ENCODE measurements at places on chromosomes 1 and 21.

- no peak for DNase-seq
Observed at GRCh38 chr1:99700020-99700419, 54.1 kb downstream of the PALMD start.

GRCh38 chr1:204219971-204220616, 6.3 kb upstream of the GOLT1A start:
- DNase-seq = no peak

DNA sequence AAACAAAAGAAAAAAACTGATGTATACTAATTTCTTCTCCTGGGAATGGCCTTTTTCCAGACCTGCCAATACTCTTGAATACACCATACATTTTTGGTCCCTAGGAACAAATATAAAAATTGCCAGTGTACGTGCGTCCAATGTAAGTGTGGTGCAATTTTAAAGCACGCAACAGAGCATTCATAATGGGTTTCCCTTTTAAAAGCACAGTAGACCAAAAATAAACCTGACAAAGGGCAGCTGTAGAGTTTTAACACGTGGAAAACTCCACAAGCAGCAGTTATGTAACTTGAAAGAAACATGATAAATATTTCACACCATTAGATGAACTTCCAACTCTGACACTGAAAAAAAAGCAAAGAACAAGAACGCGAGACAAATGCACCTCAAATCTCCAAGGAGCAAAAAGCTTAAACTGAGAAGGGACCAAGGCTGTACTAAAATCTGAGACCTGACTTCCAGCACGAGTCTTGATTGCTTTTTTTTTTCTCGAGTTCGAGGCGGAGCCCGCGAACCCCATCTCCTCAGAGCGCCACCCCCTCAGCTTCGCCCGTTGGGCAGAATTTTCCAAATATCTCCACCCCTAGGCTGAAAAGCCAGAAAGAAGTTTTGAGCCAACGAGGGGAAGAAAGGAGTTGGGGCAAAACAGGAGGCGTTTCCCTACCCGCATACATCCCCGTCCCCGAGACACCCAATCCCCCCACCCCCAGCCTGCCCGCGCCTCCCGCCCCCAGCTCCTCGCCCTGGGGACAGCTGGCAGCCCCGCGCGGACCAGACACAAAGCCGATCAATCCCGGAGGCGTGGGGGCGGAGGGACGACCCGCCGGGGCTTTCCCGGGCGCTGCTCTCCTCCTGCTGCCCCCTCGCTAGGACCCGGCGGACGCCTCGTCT, at the start of gene JAM2:
Gene JAM2, plus strand, starts transcription at position 599 of the 891 bp plus-strand sequence. CDS start 564 bp downstream, outside the sequence.
- no peak for DNase-seq

GRCh38 chr21:15171546-15171945, 106.7 kb upstream of the NRIP1 start:
- no peak for DNase-seq

DNA sequence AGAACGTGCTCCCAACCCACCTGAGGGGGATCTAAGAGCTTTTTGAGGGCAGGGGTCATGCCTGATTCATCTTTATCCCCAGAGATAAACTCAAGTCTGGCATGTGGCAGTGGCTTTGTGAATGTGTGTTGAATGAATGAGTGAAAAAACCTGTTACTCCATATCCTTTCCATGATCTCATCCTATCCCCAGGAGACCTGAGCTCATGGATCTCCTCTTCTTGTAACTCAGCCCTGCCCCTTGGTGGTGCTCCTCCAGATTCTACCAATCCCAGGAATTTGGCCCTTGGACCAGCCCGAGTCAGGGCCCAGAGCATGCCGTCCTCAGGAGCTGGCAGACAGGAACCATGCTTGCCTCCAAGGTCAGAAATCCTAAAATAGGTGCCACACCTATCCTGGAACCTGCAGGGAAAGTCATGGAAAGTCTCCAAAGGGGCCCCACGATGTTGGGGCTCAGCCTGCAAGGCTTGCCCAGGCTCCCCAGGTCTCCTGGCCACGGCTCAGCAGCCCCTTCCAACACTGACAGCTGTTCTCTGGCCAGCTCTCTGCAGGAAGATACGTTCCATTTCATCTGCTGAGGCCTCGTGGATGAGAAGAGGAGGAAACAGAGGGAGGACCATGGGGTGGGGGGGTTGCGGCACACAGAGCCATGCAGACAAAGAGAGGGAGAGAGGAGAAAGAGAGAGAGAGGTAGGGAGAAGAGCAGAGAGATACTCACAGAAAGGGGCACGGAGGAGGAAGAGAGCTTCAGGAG, 214.6 kb downstream of the TRABD2B start:
- DNase-seq = no peak

- DNase-seq = no peak
Observed at GRCh38 chr1:18385239-18385790, 95.4 kb upstream of the KLHDC7A start.

- DNase-seq = no peak
Observed at GRCh38 chr1:7421471-7422075, 349.5 kb upstream of the VAMP3 start.

DNA sequence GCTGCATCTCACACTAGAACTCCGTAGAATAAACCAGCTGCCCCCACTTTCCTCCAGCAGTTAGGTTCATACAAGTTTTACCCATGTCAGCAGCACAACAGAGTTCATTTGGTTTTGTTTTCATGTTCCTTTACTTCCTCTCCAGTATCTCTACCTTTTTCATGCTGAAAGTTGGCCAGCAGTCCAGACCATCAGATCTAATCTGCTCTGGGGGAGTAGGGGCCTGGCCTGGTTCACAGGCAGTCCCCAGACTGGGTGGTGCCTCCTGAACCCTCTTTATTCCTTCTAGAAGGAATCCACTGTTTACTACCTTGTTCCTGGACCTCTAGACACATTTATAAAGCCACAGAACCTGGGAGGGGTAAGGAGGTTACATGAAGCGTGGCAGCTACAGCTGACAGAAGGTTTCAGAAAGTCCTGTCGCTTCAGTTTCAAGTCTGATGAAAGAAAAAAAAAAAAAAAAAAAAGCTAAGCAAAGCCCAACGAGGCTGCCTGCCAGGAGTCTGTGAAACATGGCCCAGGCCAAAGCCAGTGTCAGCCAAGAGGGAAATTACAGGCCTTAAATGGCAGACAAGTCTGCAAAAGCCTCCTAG, 184.6 kb upstream of the JUN start:
- peak; percentile 20 for DNase-seq

DNA sequence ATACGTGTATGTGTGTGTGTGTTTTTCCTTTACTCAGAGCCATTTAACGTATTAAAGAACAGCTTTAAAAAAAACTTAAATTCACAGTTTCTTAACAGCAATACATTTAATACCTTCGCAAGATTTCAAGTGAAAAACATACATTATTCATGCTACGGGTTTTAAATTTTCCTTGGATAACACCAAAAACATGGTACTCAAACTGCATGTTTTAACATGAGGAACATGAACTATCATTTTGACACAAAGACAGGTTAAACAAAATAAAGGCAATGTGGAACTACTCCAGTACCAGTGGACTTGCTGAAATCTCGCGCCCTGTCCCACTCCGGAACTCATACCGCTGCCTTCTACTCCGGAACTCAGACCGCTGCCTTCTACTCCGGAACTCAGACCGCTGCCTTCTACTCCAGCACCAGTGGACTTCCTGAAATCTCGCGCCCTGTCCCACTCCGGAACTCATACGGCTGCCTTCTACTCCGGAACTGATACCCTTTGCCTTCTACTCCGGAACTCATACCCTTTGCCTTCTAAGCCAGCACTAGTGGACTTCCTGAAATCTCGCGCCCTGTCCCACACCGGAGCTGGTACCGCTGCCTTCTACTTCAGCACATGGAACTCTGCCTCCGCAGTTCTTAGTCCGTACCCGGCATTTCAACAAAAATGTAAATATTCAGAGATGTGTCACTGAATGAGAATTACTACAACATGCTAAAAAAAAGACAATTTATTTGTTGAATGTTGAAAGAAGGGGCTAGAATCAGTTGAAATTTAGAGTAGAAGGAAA, 148.6 kb downstream of the NCAM2 start:
- no peak for DNase-seq
